Fibroblast of skin of abdomen (primary cell): ENCODE measurements at places on chromosomes 3 and 15.

GRCh38 chr3:24683090-24683489 lies 188.4 kb upstream of the THRB start:
- DNase-seq: peak; percentile 75

DNA sequence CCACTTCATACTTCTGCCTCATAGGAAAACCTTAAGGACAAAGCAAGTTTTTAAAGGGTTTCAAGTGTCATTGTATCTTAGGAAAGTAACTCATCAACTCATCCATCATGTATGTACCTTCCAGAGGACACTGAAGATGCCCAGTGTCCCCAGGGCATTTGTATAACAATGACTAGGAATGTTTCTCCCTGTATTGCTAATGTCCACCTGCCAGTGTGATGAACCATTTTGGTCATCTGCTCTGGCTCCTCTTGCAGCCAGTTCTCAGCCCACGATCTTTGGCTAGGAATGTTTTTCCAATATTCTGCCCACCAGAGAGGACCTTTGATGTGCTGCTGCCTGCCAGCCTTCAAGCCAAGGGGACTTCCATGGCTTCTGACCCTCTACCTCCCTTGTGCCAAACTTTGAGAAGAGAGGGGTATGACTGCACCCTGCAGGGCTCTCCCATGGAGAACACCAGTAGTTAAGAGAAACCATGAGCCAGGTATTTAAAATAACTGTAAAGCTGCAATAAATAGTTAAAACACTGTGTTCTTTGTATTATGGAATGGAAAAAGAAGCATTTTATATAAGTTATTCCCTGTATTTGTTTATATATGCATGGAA lies 11.4 kb downstream of the LMOD3 start:
- DNase-seq: no peak

GRCh38 chr3:134495980-134496379 lies 10.1 kb downstream of the CEP63 start:
- no peak for DNase-seq

- peak; percentile 85 for DNase-seq
Observed at GRCh38 chr3:107367353-107367752, 9.9 kb upstream of the CCDC54 start.

DNA sequence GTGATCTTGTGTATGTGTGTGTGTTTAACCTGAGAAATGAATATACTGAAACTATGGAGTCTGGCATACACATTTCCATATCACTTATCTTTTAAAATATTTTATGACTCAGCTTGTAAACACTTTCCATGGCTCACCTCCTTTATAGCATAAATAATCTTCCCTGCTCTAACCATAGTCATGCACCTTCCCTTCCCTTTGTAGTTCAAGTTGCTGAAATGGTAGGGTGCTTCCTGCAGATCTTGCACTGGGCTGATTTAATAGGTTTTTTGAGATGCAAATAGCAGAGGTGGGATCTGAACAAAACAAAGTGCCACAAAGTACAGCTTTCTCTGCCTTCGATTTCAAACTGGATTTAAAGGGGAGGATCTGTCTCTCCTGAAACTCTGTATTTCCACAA lies 712.7 kb upstream of the LMCD1 start:
- no peak for DNase-seq

- no peak for DNase-seq
Observed at GRCh38 chr3:162610261-162610660, 1113.7 kb downstream of the OTOL1 start.
